ENCODE measurements at places on chromosomes 16 and 17.

GRCh38 chr16:81818568-81818896 is 39.4 kb downstream of the PLCG2 start:
- no peak for DNase-seq

GRCh38 chr16:31181102-31181830 is 1.3 kb downstream of the FUS start:
- DNase-seq = no peak

DNA sequence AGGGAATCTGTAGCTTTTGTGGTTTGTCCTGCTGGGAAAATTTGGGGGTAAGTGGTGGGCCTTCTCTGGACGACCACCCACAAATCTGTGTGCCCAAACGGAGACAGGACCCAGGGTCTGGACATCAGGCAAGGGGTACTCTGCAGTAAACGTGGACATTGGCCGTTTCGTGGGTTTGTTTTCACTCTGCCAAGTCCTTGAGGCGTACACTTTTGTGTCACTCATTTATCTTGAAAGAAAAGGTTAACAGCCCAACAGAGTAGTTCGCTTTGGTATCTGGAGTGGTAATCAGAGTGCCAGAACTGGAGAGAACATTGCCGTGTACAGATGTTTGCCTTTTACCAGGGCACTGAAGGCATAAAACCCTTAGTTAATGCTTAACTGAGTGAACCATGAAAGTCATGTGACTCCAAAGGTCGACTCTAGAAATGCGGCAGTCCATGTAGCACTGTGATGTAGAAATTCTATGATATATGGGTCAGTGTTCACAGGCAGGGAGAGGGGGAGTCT is 15.4 kb downstream of the NAA60 start:
- no peak for DNase-seq

- no peak for DNase-seq
Measured at GRCh38 chr17:37447641-37448040, 41.0 kb downstream of the TADA2A start.

GRCh38 chr17:79621151-79621943 is 10.5 kb upstream of the RBFOX3 start:
- DNase-seq = no peak

GRCh38 chr17:66737524-66737923 is 97.4 kb upstream of the CACNG5 start:
- no peak for DNase-seq

GRCh38 chr17:59762049-59762823 is 54.8 kb downstream of the VMP1 start:
- DNase-seq = no peak

DNA sequence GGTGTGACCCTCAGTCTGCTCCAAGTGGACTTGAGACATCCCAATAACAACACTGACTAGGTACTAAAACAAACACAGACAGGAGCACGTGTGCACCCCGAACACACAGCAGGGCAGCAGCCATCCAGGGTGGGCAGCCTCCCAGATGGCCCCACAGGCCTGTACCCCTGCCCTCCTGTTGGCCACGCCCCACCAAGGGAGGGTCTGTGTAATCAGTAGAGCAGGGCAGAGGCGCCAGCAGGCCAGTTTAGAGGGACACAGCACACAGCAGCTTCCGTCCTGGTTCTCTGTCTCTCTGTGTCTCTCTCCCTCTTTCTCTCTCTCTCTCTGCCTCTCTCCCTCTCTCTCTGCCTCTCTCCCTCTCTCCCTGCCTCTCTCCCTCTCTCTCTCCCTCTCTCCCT is 21.4 kb downstream of the ACTG1 start:
- no peak for DNase-seq

DNA sequence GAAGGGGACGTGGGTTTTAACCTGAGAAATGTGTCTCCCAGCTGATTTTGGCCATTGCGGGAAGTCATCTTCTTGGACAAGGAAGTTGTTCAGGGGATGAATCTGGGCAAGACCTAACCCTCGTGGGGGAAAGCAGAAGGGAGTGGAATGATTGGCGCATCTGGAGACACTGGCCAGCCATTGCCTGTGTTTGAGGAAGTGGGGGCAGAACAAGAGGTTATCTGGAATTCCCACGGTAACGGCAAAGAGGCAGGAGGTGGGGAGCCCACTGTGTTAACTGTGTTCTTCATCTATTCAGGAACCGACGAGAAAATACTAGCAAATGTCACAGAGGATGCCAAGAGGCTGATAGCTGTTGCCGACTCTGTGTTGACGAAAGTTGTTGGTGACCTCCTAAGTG is 66.9 kb downstream of the RNF213 start:
- no peak for DNase-seq

GRCh38 chr16:87930456-87930855 is 5.9 kb downstream of the CA5A start:
- DNase-seq = no peak

GRCh38 chr16:56513972-56514371 is 5.9 kb downstream of the BBS2 start:
- no peak for DNase-seq

GRCh38 chr17:75619506-75620431 is 13.5 kb upstream of the SMIM5 start:
- no peak for DNase-seq

- DNase-seq = no peak
Measured at GRCh38 chr17:4978726-4979125, 8.7 kb downstream of the CAMTA2 start.

GRCh38 chr17:47413872-47414271 is 90.1 kb downstream of the EFCAB13 start:
- no peak for DNase-seq

DNA sequence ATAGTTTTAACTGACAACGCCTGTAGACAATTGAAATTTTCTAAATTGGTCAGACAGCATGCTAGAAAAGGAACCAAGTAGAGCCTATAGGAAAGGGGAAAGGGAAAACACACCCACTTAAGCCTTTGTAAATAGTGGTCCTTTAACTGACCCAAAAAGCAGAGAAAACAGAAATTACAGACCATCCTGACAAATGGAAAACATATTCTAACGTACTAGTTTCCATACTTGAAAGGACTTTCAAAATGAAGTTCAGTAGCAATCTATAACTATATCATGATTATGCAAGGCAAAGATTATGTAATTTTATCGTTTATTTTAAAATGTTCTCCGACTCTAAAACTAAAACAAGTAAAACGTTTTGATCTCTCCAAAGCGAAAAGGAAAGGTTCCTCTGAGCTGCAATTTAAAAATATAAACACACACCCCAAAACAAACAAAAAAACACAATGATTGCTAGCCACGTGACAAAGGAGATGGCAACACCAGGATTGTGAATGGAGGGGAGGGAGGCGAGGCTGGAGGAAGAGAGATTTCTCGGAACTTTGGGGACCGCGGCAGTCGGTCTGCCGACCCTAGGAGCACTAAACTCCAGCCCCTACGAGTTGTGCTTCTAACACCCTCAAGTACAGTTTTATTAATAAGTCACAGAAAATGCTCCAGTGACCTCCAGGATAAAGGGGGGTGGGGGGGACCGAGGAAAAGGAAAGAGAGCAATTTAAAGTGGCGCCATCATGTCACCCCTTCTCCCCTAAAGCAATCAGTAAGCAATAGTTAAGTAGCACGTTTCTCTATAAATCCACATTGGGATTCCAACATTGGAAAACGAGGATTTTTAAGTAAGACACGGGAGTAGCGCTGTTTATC is 1.7 kb downstream of the KANSL1 start:
- no peak for DNase-seq

DNA sequence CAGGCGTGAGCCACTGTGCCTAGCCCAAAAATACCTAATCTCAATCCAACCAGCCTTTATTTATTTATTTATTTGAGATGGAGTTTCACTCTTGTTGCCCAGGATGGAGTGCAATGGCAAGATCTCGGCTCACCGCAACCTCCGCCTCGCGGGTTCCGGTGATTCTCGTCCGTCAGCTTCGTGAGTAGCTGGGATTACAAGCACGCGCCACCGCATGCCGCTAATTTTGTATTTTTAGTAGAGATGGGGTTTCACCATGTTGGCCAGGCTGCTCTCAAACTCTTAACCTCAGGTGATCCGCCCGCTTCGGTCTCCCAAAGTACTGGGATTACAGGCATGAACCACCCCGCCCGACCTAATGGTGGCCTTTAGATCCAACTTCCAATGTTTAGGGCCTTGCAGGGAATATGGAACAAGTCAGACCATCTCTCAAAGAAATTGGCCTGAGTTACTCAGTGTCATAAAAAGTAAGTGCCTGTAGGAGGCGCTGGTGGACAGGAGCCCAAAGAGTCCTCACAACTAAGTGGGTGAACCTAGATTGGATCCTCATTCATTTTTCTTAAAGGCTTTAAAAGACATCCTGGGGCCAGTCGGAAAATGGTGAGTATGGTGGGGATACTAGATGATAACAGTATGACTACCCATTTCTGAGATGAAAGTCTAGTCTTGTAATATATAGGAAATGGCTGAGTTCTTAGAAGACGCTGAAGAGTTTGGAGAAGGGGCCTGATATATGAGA is 4.6 kb downstream of the ZSCAN10 start:
- no peak for DNase-seq

DNA sequence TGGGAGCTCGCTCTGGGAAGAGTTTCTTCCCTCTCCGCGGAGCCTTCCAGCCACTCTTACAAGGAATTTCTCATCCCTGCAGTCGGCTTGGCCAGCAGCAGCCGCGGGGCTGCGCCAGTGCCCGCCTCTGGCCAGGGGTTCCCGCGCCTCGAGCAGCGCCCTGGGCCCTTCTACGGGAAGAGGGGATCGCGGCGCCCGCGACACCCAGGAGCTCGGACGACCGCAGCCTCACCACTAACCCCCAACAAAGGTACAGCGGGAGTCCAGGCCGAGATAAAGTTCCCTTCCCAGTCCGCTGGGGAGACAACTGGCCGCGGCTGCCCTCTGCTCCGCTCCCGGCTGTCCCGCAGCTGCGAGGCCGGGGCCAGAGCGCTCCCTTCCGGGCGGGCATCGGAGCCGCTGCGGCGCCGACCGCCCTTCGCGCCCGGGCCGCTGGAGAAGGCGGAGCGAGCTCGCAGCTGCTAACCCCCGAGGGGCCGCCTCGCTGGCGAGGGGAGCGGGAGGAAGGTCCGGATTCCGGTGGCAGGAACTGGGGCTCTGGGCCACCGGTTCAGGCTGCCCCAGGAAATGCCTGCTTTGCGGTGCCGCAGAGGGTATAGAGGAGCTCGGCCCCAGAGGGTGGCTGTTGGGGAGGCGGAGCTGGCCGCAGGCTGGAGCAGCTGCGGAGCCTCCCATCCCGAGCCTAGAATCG is 3.6 kb upstream of the HS3ST3B1 start:
- no peak for DNase-seq

DNA sequence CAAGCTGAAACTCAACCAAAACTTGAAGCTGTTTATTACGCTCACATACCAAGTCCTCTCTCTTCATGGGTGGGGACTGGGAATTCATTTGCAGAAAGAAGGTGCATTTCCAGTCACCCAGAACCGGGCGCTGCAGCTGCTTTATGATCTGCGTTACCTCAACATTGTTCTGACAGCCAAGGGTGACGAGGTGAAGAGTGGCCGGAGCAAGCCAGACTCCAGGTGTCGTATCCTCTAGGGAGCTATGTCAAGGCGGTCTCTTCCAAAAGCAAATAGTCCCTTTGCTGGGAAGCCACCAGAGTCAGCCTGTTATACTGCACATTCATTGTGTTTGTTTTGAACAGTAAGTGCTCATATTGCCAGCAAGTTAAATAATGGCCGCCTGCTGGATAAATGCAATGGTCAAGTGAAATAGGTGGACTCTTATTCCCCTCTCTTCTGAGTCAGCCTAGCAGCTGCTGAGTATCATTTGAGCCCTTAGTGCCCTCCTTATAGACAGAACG is 12.7 kb downstream of the COG1 start:
- no peak for DNase-seq

DNA sequence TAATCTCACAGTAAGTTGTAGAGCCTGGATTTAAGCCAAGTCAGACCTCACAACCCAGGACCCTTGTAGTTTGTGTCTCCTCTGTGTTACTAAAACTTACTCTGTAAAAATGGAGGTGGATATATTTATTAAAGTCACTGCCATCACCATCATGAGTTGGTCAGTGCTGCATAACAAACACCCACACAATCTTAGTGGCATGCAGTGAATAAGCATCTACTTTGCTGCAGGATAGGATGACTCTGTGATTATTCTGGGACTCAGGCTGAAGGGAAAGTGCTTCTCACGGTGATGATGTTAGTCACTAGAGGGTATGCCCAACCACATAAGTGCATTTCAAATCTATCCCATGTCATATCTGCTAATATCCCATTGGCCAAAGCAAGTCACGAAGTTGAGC is 398.7 kb downstream of the XYLT1 start:
- no peak for DNase-seq

GRCh38 chr16:14600164-14600563 is 29.9 kb downstream of the PARN start:
- no peak for DNase-seq

DNA sequence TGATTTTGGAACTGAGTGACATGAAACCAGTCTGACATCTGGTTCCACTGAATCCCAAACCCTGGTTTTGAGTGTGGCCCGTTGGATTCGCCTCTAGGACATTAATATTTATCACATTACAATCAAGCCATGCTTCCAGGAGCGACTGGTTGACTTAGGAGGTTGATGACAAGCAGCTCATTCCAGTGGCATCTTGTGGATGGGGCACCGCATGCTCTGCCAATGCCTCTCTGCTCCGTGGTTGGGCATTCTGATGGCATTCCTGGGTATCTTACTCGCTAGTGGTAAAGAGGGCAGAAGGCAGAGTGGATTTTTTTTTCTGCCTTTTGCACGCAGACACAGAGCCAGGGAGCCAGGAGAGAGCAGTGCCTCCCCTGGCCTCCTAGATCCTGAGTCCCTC is 31.4 kb downstream of the CACNG4 start:
- DNase-seq = no peak

DNA sequence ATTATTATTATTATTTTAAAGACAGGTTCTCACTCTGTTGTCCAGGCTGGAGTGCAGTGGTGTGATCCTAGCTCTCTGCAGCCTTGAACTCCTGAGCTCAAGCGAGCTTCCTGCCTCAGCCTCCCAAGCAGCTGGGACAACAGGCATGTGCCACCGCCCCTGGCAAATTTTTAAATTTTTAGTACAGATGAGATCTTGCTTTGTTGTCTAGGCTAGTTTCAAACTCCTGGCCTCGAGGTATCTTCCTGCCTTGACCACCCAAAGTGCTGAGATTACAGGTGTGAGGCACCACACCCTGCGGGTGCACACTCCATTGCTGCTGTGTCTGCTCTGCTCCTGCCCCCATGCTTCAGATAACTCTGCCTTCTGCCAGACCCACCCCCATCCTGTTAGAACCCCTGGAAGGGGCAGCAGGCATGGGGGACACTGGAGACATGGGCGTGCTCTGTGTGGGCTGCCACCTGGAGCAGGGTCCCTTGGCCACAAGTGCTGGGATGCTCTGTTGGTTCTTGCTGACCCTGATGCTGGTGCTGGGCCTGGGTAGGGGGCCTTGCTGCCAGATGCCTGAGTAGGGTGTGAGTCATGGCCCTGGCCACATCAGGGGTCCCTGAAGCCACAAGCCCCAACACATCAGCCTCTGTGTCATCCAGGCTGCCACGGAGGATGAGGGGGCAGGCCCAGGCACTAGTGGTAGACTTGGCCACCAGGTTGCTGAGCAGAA is 2.6 kb downstream of the GGT6 start:
- no peak for DNase-seq

- no peak for DNase-seq
Measured at GRCh38 chr17:77441940-77442339, 301.2 kb downstream of the SEC14L1 start.

- no peak for DNase-seq
Measured at GRCh38 chr17:8149419-8150193, 2.6 kb downstream of the PER1 start.
